GM13976 (cell line): ENCODE measurements at places on chromosomes 7 and 10.

GRCh38 chr10:73865107-73865458, 9.3 kb downstream of the CAMK2G start:
- no peak for DNase-seq

DNA sequence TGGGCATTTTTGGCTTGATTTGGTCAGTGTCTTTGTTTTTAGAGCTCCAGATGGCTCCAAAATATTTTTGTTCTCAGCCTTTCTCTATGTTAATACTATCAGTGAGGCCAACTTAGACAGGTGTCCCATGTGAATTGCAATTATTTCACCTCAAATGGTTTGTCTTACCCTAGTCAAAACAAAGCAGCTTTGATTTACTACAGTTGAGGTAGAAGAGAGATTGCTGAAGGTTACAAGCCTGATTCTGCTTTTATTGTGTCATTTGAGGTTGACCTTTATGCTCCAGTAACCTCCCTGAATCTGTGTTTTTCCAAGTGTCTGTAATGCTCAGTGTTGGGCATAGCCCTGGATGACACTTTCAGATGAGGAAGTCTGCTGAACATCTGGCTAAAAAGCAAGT, 882.9 kb downstream of the NRG3 start:
- DNase-seq, result no peak

- DNase-seq, result no peak
Measured at GRCh38 chr10:131017566-131018285, 293.8 kb downstream of the TCERG1L start.

DNA sequence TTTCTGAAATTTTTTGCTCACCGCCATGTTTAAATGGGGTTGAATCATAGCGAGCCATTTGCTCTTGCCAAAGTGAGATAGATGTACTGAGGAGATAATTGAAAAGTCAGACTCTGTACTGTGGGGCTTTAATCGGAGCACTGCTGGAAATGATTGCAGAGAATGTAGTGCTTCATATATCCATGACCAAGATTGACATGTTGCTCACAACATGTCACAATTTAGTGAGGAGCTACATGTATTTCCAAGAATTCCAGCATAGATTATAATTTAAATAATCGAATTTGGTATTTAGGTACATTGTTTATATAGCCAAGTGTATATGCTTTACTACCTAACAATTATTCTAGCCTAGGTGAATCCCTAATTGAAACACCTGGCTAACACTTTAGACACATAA, 66.5 kb downstream of the PODXL start:
- no peak for DNase-seq

DNA sequence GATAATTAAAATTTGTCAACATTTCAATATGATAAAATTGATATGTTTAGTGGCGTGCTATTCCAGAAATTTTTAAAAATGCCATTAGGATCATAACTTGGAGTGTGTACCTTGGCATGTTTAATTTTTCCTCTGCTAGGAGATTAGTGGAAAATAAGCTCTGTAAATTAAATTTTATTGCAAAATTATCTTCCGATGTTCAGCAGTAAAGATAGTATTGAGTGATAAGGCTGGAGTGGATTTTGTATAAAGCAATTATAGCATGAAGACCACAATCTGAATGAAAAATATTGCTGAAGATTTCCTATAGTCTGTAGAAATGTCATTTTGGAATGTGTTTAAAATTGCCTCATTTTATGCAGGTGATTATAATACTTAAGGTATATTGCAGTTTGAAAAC, 110.2 kb downstream of the VTI1A start:
- DNase-seq, result no peak

- peak; percentile 80 for DNase-seq
Measured at GRCh38 chr10:95266674-95267095, 24.1 kb downstream of the PDLIM1 start.
